Right renal pelvis (tissue), 4 donors: ENCODE measurements at places on chromosomes 6 and 20. TPM values are rescaled to one million over a fixed set of nuclear protein-coding genes. Genes with fewer than 3 reads are reported as not detected.

- DNase-seq: no peak
These were observed 42.3 kb upstream of the TMEM181 start for GRCh38 chr6:158517581-158517980.

- DNase-seq: no peak
These were observed 40.1 kb downstream of the DEFB114 start for GRCh38 chr6:49923826-49924225.

- DNase-seq: no peak
These were observed 291.2 kb upstream of the STXBP5 start for GRCh38 chr6:146912730-146913685.

- DNase-seq: no peak
These were observed 514 bp downstream of the ACOT13 start for GRCh38 chr6:24667378-24667803.

DNA sequence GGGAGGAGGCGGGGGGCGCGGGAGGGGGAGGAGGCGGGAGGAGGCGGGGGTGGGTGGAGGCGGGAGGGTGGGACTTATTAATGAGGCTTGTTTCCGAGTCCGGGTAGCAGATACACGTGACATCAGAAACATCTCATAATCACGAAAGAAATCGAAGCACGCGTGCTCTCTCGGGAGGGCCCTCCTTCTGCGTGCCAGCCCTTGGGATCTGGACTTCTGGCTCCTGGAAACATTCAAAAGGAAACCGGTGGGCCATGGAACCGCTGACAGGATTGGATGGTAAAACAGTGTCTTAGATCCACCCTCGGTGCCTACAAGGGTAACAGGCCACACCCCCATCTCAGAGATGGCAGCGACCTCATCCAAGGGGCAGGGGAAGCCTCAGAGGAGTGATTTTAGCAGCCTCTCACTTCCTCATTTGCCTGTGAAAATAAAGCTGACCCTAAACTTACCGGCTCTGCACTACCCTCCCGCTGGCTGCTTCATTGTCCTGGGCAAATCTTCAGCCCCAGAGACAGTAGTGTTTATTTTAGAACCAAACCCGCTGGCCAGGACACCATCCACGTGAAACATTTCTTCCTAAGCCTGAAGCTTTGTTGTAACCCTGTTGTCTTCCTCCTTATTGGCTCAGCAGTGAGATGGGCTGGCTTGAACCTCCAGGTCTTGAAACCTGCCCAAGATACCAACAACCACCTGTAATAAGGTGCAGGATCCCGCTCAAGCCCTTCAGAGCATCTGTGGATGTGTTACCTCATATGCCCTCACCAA, 97.5 kb downstream of the PSMG4 start:
- DNase-seq: no peak

GRCh38 chr6:144824018-144824417, 538.9 kb downstream of the UTRN start:
- no peak for DNase-seq

- DNase-seq: no peak
These were observed 125.1 kb upstream of the BTBD3 start for GRCh38 chr20:11792568-11792953.

- DNase-seq: no peak
These were observed 194.6 kb downstream of the CDH26 start for GRCh38 chr20:60152792-60153191.

- DNase-seq: no peak
These were observed 2.2 kb downstream of the CCN2 start for GRCh38 chr6:131948692-131949619.

DNA sequence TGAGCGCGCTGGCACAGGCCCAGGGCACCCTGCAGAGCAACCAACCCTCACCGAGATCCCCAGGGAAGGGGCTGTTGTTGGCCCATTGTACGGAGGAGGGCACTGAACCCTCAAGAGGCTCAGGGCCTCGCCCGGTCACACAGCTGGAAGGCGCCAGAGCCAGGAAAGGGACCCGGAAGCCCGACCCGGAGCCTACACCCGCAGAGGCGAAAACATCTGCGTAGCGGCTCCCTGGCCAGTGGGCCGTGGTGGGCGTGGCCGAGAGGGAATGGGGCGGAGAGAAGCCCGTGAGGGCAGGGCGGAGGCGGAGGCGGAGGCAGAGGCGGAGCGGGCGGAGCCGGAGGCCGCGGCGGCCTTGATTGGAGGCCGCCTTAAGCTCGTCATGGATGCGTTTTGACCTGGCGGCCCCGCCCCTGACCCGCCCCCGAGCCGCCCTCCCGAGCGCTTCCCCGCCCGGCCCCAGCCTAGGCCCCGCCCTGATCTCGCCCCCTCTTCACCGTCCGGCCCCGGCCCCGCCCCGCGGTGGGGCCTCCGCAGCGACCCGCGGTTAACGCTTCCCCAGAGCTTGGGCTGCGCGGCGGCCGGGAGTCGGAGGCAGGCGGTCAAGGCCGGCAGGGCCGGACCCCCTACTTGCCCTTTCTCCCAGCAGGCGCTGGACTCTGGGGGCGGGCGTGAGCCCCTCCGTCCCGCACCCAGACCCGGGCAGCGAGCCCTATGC, 2.1 kb upstream of the MRGBP start:
- DNase-seq: peak; percentile 93

- DNase-seq: no peak
These were observed 538.6 kb upstream of the RNF217 start for GRCh38 chr6:124423621-124424020.

DNA sequence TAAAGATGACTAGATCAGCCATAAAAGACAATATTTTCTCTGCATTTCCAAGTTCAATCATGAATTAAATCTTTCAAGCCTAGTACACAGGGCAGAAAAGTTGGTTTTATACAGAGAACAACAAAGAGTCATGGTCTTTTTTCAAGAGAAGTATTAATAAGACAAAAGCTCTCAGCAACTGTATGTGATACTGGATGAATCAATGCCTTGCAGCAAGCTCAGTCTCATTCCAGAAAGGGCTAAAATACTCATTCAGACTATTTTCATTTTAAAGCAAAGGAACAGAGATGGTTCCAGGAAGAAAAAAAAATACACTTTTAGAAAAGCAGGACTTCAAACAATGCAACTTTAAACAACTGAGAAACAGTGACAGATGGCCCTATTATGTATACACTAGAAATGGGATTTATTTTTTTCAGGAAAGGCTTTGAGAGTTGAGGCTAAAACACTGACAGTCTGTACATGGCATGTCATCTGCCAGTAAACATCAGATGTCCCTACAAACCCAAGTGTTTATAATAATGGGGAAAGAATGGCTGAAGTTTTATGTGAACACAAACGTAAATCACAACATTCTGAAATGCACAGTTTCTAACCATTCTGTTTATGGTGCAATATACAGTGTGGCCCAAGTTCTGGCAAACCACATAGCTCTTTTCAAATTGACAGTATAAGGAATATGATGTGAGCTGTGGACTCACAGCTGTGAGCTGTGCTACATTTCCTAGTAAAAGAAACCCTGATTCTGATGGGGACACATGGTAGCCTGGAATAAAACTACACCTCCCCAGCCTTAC, 114.3 kb upstream of the DST start:
- no peak for DNase-seq

- no peak for DNase-seq
These were observed 196.2 kb downstream of the PAX1 start for GRCh38 chr20:21901470-21902275.

- no peak for DNase-seq
These were observed 47.3 kb downstream of the LRRN4 start for GRCh38 chr20:6006603-6006949.

DNA sequence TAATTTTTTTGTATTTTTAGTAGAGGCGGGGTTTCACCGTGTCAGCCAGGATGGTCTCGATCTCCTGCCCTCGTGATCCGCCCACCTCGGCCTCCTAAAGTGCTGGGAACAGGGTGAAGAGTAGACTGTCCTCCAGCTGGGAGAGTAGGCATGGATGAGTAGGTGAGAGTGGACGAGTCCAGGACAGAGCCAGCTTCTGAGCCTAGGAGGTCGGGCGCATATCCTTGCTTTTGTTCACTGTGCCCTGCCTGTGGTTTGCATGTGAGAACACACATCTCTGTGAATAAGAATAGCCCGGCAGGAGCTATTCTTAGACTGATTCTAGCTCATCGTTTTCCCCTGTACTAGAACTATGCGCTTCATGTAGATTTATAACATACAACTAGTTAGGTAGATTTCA, 78.3 kb downstream of the RPP40 start:
- DNase-seq: no peak

GRCh38 chr6:37177077-37177934, 7.4 kb downstream of the PIM1 start:
- no peak for DNase-seq

DNA sequence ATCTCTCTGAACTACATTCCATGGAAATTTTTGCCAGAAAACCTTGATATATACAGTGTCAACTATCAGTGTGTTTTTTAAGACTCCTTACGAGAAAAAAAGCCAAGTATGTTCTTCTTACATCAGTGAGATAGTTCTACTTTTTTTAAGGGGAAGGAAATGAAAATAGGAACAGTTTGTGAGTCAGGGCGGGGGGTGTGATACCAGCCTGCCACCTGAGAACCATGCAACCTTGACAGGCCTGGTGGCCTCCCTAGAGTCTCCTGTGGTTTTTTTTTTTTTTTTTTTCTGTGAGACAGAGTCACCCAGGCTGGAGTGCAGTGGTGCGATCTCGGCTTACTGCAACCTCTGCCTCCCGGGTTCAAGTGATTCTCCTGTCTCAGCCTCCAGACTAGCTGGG, 96.3 kb upstream of the GCM1 start:
- DNase-seq: no peak

DNA sequence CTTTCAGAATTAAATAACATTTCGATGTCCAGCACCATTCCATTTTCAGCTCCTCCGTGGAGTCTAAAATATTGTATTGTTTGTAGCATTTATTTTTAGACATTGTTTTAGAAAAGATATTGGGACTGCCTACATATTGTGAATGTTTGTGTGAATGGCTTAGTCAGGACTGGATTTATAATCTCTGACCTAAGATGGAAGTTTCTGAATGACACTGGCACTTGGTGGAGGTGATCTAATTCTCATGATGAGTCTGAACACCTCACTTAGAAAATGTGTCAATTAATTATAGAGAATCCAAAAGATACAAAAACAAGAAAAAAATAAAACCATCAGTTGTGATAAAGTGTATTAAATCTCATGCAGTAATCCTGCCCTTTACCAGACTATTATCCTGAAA, 60.8 kb upstream of the HBS1L start:
- DNase-seq: no peak

The RAMACL gene
- polyA plus RNA-seq: 0.35 TPM

The OPN5 gene
- 0.68 TPM for polyA plus RNA-seq

The TMEM170B gene
- 10.5 TPM for polyA plus RNA-seq

The CUL9 gene
- polyA plus RNA-seq: 35.3 TPM

The TMC2 gene
- polyA plus RNA-seq: 0.21 TPM

The BMP6 gene
- 7.4 TPM for polyA plus RNA-seq

The FAM50B gene
- 13.8 TPM for polyA plus RNA-seq

The MRS2 gene
- 47.7 TPM for polyA plus RNA-seq

The BPIFA1 gene
- not detected for polyA plus RNA-seq

The POPDC3 gene
- 0.39 TPM for polyA plus RNA-seq

The TRIM10 gene
- polyA plus RNA-seq: 0.57 TPM

The TTBK1 gene
- 0.25 TPM for polyA plus RNA-seq

The ITPR3 gene
- 7.5 TPM for polyA plus RNA-seq

The COL11A2 gene
- polyA plus RNA-seq: 5.6 TPM
